Hair follicle dermal papilla cell (primary cell): ENCODE measurements at places on chromosomes 1 and 21. TPM values are rescaled to one million over a fixed set of nuclear protein-coding genes. Genes with fewer than 3 reads are reported as not detected.

NMNAT2 gene
- total RNA-seq, result 1.9 and 3.3 TPM in 2 replicates

NES gene
- total RNA-seq, result 28.1 and 28.2 TPM in 2 replicates

DPT gene
- 2.4 and 10.2 TPM in 2 replicates for total RNA-seq

HSD3B2 gene
- not detected in 2 replicates for total RNA-seq

FMO5 gene
- total RNA-seq, result 1.2 and 2.9 TPM in 2 replicates

NTMT2 gene
- not detected in 2 replicates for total RNA-seq

LORICRIN gene
- total RNA-seq, result not detected in 2 replicates

ST6GALNAC3 gene
- total RNA-seq, result 1.9 and 3.9 TPM in 2 replicates

ATP5IF1 gene
- 37.8 and 58.9 TPM in 2 replicates for total RNA-seq
